Uterus (tissue), 4 donors: ENCODE measurements at places on chromosomes 7 and 10. TPM values are rescaled to one million over a fixed set of nuclear protein-coding genes. Genes with fewer than 3 reads are reported as not detected.
A peak's percentile ranks its signal among the peaks of the same experiment; 100 is the strongest.

C10orf67 gene
- not detected for total RNA-seq

JCAD gene
- total RNA-seq, result 48.8 TPM

PARD3 gene
- 44.3 TPM for total RNA-seq

GRCh38 chr7:135317676-135318325, 84.2 kb downstream of the STRA8 start:
- no peaks in the 10 kb centered on the region for H3K36me3 ChIP-seq

DNA sequence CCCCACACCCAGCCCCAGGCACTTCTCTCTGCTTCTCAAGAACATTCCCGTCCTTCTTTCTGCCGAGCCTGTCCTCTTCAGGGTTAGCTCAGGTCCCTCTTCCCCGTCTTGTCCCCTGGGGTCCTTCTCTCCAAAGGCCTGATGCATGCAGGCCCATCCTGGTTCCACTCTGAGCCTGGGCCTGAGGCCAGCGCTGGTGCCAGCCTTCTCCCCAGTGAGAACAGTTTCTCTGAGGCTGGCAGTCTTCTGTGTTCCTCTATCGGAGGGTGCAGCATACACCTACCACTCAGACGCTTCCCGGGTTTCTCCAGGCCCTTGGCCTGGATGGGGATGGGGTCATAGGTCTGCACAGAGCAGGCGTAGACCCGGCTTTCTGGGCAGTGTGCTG, 14.6 kb downstream of the AP5Z1 start:
- no peaks in the 10 kb centered on the region for H3K27me3 ChIP-seq
- H3K4me3 ChIP-seq, result no peak overlapping the region
- no peak for DNase-seq

DNA sequence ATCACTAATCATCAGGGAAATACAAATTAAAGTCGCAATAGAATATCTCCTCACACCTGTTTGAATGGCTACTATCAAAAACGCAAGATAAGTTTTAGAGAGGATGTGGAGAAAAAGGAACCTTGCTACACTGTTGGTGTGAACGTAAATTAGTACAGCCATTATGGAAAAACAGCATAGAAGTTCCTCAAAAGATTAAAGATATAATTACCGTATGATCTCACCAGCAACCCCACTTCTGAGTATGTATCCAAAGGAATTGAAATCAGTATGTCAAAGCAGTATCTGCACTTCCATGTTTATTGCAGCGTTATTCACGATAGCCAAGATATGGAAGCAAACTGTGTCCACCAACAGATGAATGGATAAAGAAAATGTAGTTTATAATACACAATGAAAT, 164.4 kb downstream of the ZNF365 start:
- no peak overlapping the region for H3K4me3 ChIP-seq
- no peak overlapping the region for H3K27ac ChIP-seq
- no peak for DNase-seq
- H3K4me1 ChIP-seq, result no peaks in the 10 kb centered on the region
- no peaks in the 10 kb centered on the region for H3K36me3 ChIP-seq
- H3K27me3 ChIP-seq, result no peaks in the 10 kb centered on the region

DNA sequence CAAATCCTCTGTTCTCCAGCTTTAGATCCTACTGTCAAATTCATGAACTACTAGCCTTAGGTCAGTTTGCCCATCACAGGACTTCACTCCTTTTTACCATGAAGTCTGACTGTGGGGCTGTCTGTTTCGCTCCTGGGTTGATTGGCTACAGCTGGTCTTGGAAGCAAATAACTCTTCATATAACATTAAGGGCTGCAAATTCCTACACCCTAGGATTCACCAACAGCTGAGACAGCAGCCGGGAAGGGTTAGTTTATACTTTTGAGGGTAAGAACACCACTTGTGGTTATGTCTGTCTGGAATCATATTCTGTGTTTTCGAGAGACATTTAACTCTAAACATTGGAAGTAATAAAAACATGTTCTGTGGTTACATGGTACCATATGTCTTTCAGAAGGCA, 55.9 kb upstream of the KIAA1217 start:
- no peaks in the 10 kb centered on the region for H3K27me3 ChIP-seq
- H3K27ac ChIP-seq, result no peak overlapping the region
- H3K4me3 ChIP-seq, result no peak overlapping the region
- no peak for DNase-seq
- H3K4me1 ChIP-seq, result no peaks in the 10 kb centered on the region

DNA sequence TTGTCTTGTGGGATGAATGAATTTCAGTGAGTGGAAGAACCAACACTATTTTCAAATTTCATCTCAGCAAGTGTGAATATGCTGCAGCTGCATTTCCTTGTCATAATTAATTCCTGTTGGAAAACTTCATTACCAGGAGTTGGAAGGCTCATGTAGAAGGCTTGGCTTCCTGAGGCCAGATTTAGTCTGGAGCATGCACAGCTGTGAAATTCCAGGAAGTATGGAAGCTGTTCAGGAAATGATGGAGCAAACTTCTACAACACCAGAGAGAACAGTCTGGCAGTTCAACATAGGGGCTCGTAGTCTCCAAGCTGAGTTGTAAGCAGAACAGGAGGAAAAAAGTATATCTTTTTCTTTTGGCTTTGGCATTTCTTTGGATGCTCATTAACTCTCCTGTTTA, 1439.9 kb upstream of the CELF2 start:
- H3K27me3 ChIP-seq, result no peaks in the 10 kb centered on the region
- no peak for DNase-seq
- no peak overlapping the region for H3K4me3 ChIP-seq
- no peak overlapping the region for H3K27ac ChIP-seq
- H3K36me3 ChIP-seq, result no peaks in the 10 kb centered on the region

DNA sequence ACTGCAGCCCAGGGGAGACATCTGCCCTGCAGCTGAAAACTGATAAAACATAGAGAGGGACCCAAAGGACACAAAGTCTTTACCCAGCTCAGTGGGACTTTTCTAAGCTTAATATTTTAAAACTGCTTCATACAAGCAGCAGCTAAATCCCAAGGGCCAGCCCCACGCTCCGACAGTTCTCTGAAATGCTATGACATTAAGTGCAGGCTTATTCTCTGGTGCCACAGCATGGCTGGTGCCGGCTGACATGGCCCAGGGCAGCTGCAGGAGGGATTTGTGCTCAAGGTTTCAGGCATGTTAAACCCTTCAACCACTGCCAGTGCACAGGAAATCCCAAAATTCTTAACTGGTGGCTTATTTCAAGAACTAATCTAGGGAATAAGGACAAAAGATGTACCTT, 170.9 kb downstream of the PARD3 start:
- no peak for DNase-seq
- H3K4me1 ChIP-seq, result no peaks in the 10 kb centered on the region
- H3K4me3 ChIP-seq, result no peak overlapping the region
- no peaks in the 10 kb centered on the region for H3K36me3 ChIP-seq
- no peaks in the 10 kb centered on the region for H3K27me3 ChIP-seq

- no peak overlapping the region for H3K27ac ChIP-seq
- H3K36me3 ChIP-seq, result no peaks in the 10 kb centered on the region
Measured at GRCh38 chr7:24724451-24725190, 32.6 kb downstream of the GSDME start.

DNA sequence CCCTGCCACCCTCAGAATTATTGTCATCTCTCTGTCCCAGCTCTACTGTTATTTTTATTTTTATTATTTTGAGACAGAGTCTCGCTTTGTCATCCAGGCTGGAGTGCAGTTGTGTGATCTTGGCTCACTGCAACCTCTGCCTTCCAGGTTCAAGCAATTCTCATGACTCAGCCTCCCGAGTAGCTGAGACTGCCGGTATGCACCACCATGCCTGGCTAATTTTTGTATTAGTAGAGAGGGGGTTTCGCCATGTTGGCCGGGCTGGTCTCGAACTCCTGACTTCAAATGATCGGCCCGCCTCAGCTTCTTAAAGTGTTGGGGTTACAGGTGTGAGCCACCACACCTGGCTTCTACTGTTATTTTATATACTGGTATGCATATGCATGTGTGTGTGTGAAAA, 11.0 kb downstream of the CALHM2 start:
- no peaks in the 10 kb centered on the region for H3K27me3 ChIP-seq
- H3K36me3 ChIP-seq, result no peaks in the 10 kb centered on the region
- H3K4me1 ChIP-seq, result peaks cover 11% of the 10 kb centered on the region
- peak overlapping the region; percentile 91 for H3K27ac ChIP-seq
- no peak for DNase-seq

DNA sequence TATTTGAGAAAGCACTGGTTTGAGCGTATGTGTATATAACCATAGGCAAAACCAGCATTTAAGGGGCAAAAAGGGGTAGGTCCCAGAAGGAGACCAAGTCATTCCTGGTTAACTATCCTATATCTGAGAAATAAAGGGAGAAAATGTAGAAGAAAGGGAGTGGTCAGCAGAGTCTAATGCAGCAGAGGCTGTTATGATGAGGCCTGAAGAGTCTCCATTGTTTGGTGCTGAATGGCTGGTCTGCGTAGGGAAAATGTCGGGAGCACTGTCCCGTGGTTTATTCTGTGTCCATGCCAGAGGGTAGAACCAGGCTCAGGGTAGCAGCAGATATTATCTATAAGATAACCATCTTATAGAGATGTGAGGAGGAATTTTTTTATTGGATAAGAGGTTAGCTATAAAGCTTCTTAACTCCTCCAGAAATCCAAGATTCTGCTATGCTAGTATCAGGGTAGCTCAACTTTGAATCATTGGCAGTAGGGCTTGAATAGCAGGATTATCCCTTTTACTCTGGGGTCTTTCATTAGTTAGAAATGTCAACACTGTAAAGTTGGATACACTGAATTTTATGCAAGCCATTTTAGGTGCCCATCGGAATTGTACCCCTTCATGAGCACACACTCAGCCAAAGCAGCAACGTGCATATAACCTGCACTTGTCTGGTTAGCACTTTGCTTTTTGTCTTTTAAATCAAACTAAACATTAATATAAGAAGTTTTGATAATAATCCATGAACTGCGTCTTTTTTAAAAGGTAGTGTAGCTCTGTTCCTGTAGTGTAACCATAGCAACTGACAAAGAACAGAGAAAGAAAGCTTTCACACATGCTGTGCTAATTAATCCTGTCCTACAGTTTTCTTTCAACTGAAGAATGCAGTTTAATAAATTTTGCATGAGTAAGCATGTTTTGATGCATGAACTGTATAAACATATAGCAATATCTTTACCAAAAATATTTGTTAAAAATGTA, 312.0 kb upstream of the FZD1 start:
- no peak for DNase-seq
- no peak overlapping the region for H3K27ac ChIP-seq
- no peaks in the 10 kb centered on the region for H3K36me3 ChIP-seq

DNA sequence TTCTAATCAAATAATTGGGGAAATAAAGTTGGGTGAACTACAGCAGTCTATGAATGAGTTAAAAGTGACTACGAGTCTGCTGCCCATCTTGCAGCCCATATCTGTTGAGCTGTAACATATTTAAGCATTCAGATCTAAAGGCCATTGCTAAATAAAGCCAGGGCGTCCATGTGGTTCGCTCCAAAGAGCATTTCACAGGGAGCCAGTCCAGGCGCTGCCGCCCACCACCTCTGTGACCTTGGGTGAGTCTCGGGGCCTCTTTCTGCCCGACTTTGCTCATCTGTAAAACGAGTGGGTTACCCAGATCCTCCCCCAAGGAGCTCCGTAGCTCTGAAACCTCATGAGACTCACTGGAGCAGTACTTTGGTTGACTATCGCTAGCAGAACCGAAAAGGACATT, 223.1 kb downstream of the CUX1 start:
- DNase-seq, result no peak
- H3K27me3 ChIP-seq, result no peaks in the 10 kb centered on the region
- no peaks in the 10 kb centered on the region for H3K4me1 ChIP-seq
- H3K36me3 ChIP-seq, result no peaks in the 10 kb centered on the region
- H3K27ac ChIP-seq, result no peak overlapping the region
- H3K4me3 ChIP-seq, result no peak overlapping the region

- peak overlapping the region; percentile 3 for H3K27ac ChIP-seq
- peak; percentile 42 for DNase-seq
- H3K36me3 ChIP-seq, result no peaks in the 10 kb centered on the region
- no peaks in the 10 kb centered on the region for H3K27me3 ChIP-seq
- no peaks in the 10 kb centered on the region for H3K4me1 ChIP-seq
Measured at GRCh38 chr7:139918480-139918879, 89.4 kb downstream of the TBXAS1 start.

DNA sequence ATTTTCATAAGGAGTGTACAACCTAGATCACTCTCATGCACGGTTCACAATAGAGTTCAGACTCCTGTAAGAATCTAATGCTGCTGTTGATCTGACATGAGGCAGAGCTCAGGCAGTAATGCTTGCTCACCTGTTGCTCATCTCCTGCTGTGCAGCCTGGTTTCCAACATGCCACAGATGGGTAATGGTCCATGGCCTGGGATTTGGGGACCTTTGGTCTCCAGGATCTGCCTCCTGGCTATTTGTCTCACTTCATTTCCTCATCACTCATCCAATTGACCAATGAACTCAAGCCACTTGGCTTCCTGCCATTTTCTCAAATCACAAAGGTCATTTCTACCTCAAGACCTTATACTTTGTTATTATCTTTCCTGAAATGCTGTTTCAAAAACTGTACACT, 786.1 kb downstream of the ANKRD7 start:
- no peak for DNase-seq
- H3K27ac ChIP-seq, result no peak overlapping the region
- no peaks in the 10 kb centered on the region for H3K27me3 ChIP-seq

DNA sequence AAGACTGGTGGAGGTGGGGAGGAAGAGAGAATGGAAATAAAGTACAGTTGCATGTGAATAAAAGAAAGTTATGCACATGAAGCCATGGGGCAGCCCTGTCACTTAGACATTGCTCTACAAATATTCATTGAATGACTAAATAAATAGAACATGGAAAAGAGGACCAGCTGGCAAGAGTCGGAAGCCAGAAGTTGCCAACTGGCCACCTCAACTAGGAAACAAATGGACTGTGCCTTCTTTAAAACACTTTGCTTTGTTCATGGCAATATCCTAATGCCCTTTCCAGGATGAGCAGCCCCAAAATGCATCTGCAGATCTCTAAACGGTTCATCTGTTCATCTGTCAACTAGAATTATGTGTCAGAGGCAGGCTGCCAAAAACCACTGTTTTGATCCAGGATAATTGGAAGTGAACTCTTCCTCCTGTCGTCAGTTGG, 157.3 kb downstream of the NOC3L start:
- no peaks in the 10 kb centered on the region for H3K27me3 ChIP-seq
- no peaks in the 10 kb centered on the region for H3K36me3 ChIP-seq
- H3K27ac ChIP-seq, result no peak overlapping the region

DNA sequence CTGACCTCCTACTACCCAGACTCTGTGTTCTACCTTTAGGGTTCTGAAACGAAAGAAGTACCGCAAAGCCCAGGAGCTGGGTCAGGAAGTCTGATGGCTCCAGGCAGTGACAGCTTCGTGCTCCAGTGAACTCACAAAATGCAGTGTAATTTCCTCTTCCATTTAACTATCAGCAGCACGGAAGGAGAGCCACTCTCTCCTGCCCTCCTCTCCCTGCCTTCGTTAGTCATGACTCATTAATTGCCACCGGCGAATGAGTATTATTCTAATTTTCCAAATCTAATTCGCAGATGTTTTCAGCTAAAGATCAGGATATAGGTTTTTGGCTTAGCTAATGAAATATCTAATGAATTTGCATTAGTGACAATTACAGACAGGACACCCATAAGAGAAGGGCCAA, 1262.0 kb downstream of the TYW1 start:
- H3K4me3 ChIP-seq, result no peak overlapping the region
- no peak for DNase-seq
- H3K36me3 ChIP-seq, result no peaks in the 10 kb centered on the region
